Osteoblast (primary cell): ENCODE measurements at places on chromosomes 5 and 9. TPM values are rescaled to one million over a fixed set of nuclear protein-coding genes. Genes with fewer than 3 reads are reported as not detected.
A peak's percentile ranks its signal among the peaks of the same experiment; 100 is the strongest.

DNA sequence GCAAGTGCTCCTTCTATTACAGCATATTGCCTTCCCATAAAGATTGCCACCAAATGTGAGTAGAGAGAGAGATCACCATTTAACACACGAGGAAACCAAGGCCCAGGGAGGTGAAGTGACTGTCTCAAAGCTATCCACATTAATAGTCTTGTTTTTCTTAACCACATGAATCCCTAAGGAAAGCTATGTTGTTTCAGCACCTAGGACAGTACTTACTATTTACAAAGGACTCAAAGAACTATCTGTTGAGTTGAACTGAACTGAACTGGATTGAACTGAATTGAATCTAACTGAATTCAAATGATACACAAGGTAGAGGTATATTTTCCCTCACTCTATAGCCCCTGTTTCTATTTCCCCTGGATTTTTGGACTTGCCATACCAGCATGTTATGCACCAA, 430.4 kb downstream of the CAAP1 start:
- no peak for DNase-seq

DNA sequence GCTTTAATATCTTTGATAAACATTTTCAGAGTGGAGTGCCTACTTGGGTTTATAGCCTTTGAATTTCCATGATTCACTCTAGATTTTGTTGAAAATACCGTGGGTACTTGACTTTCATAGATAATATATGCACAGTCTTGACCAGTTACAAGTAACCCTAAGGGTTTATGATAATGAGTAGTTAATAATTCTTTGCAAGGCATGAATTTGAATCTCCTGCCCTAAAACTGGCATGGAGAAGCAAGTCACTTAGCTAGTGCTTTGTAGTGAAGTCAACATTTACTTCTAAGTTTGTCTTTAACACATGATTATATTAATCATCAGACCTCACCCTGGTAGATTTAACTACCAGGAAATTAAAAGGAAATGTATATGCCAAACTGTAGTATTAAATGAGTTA, 115.8 kb downstream of the CWC27 start:
- no peak for DNase-seq

DNA sequence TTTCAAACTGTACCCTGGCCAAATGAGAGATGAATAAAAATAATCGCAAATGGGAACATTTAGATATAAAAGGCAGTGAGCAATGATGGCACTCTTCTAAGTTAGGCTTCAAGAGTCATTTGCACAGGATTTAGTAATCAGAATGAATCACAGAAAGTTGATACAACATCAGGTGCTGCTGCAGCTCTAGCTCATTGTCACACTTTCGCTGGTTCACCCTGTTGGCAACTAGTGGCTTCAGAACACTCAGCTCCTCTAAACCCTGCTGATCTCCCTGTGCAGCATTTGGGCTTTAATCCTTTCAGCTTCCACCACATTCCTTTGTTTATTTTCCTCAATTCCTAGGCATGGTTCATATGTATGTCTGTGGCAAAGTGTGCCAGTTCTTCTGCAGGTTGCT, 2071.2 kb upstream of the CDH6 start:
- DNase-seq: no peak

- peak; percentile 88 for DNase-seq
Observed at GRCh38 chr9:70049672-70050271, 6.1 kb downstream of the MAMDC2 start.

DNA sequence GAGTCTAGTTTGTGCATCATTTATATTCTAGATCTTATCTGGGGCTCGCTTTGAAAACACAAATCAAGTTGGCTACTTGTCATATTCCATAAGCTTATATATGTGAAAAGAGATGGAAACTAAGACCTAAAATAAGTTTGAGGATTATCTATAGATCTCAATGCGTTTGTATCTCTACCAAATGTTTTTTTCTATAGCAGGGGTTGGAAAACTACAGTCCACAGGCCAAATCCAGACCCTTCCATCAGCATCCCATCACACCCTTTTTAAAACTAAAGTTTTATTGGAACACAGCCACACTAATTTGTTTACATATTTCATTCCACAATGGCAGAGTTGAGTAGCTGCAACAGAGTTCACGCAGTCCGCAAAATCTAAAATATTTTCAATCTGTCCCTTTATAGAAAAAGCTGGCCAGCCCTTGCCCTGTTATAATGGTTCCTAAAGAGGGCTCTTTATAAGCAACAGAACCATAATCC, 230.0 kb downstream of the ADAMTSL1 start:
- DNase-seq: no peak

DNA sequence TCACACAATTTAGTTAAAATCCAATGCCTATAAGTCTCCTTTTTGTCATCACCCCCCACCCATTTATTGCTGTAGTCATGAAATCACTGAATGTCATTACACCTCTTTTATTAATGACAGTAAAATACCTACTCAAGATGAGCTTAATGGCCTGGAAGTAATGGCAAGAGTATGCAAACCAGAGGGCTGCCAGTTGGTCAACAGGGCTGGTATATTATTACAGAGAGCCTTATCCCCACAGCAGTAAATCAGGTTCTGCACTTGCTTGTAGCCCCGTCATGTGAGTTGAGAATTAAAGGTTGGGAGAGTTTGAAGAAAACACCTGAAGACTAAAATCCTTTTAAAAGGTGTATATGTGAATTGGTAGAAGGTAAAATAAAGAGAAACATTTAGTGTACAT, 372.4 kb downstream of the MAT2B start:
- DNase-seq: no peak

- no peak for DNase-seq
Observed at GRCh38 chr5:9613360-9613759, 16.8 kb downstream of the TAS2R1 start.

DNA sequence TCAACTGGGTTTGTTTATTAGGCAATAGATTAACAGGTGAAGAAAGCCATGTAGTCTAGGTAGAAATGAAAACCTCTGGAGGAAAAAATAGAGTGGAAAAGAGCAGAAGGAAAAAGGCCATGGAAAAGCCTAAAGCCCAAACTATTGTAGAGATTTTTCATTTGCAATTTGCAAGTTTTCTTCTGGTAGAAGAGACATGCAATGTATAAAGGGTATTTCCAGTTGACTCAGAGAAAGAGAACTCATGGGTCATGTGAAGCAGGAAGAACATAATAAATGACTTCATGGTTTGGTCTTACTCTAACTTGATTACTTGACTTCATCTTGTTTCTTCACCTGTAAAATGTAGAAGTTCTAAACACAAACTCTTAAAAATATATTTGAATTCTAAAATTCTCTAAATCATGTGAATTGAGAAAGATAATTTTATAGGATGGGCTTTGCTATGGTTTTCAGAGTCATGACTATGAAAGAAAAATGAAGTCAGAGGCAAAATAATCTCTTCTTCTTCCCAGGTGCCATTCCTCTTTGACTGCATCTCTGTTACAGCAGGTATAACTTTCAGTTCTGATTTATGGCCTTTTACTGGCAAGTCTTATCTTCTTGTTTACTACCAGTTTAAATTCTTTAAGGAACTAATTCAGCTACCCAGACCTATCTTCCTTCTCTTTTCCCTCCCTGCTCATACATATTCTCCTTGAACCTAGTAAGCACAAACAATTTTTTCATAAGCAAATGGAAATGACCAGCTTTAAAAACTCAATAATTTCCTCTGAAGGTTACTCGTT, 47.7 kb upstream of the TMC1 start:
- DNase-seq: peak; percentile 88

DNA sequence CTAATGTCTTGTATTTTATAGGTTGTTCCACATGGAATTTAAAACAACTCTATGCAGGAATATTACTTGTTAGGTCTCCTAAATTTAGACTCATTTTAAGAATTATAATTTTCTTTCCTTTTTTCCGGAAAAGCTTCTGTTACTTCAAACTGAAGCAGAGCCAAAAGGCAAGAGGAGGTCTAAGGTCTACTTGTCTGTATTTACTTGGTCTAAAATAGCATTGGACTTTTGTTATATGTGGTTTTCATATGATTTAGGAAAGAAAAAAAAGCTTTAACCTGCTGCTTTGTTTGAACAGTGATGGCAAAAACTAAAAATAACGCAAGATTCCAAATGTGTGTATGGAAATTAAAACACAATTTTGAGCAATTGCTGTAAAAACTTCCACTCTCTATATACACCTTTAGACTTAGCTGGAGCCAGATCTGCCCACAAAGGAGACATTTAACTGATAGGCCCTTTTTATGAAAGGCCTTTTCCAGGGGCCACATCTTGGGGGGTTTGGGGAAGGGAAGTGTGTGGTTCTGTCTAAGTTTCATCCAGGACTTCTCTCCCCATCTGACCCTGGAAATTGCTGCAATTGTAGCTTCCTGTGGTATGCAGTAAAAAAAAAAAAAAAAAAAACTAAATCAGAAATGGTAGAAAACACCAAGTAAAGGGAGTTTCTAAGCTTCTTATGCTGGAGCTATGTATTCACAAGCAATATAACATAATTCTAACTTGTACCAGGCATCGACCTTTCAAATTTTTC, 307.7 kb upstream of the MEF2C start:
- no peak for DNase-seq

GRCh38 chr5:66143473-66144073, 527 bp upstream of the SREK1 start:
- no peak for DNase-seq

DNA sequence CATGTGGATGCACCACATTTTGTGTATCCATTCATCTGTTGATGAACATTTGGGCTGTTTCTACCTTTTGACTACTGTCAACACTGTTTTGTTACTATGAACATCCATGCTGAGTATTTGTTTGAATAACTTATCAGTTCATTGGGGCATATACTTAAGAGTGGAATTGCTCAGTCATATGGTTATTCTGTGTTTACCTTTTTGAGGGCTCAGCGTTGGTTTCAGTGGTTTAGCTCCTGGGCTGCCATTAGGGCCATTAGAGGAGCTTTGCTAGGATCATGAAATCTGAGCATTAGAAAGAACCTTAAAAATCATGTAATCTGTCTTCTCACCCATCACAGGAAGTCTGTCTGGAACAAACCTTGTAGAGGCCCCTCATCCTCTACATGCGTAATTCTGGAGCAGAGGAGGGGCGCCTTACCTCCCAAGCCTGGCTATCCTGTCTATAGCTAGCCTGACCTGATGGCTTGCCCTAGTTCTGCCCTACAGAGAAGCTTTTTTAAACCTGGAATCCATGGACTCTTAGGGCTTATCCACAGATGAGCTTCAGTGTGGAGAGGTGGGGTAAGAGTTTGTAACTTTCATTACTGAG, 92.9 kb downstream of the PDZD2 start:
- DNase-seq: no peak

DNA sequence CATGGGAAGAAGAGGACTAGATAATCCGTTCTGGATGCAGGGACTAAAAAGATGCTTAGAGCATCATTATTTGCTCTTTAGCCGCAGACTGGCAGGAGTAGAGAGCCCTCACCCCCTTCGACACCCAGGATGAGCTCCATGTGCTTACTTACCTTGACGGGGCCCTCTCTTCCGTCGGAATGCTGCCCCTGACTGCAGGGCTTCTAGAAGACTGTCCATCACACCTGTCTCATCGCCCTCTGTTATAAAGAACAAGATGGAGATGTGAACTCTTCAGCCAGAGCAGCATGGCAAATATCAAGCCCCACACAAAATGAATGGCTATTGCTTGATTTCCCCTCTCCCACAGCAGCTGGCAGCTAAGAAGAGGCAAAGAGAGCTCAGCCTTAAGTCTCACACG, 35.1 kb downstream of the PCDHGC5 start:
- no peak for DNase-seq

DNA sequence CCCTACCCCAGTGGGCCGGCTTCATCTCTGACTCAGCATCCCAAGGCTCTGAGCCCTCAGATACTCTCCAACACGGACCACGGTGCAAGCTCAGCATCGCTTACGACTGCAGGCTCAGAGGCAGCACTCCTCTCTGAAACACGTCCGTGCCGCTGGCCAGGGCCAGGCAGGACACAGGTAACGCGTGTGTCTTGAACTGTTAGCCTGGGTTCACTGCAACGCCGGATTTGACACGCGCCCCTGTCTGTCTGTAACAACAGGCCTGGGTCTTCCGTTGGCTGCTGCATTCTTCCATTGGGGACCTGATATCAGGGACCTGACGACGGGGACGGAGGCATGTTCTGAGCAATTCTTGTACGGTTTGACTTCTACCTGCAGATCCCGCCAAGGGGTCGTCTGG, 6.4 kb downstream of the SLC6A3 start:
- peak; percentile 46 for DNase-seq

- DNase-seq: no peak
Observed at GRCh38 chr9:134957945-134958227, 40.2 kb upstream of the FCN1 start.

DNA sequence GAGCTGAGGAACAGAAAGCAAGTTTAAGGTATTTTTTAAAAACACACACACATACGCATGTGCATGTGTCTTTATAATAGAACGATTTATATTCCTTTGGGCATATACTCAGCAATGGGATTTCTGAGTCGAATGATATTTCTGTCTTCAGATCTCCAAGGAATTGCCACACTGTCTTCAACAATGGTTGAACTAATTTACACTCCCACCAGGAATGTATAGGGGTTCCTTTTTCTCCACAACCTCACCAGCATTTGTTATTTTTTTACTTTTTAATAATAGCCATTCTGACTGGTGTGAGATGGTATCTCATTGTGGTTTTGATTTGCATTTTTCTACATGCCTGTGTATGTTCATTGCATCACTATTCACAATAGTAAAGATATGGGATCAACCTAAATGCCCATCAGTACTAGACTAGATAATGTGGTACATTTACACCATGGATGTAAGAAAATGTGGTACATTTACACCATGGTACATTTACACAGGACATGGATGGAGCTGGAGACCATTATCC, 60.3 kb upstream of the MAP3K1 start:
- DNase-seq: no peak

GRCh38 chr9:130368631-130369103, 76.1 kb upstream of the ASS1 start:
- no peak for DNase-seq

GRCh38 chr5:172896465-172896864, 62.4 kb downstream of the ERGIC1 start:
- DNase-seq: no peak

DNA sequence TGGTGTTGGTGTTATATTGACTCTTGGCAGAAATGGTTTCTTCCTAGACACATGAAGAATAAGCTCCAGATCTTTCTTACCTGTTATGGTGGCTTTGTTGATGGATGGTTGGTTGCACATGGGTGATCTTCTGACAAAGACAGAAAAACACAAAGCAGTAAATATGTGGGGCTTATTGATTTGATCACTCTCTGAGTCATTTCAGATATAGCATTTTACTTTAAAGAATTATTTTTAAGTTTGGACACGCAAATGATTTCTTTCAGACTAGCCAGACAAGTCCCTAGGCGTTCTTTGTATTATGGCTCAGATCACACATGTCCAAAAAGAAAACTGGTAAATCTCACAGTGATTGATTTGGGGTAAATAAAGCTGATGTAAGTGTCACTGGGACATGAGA, 597.6 kb downstream of the RAB3C start:
- DNase-seq: no peak

- DNase-seq: no peak
Observed at GRCh38 chr5:102069974-102070373, 226.1 kb downstream of the SLCO4C1 start.

GRCh38 chr5:180333661-180334060, 19.5 kb downstream of the GFPT2 start:
- DNase-seq: peak; percentile 97

The FIBCD1 gene
- 5.1 and 5.3 TPM in 2 replicates for total RNA-seq

The SLC36A3 gene
- total RNA-seq: not detected in 2 replicates

The GPR150 gene
- 0.29 and 0.36 TPM in 2 replicates for total RNA-seq

The HTR1A gene
- not detected in 2 replicates for total RNA-seq

The ABO gene
- not detected in 2 replicates for total RNA-seq

The CEL gene
- total RNA-seq: under 0.01 TPM in 1 of 2 replicates, not detected in the other

The SPATA31D4 gene
- not detected in 2 replicates for total RNA-seq

The ADCY2 gene
- total RNA-seq: under 0.01 and 0.59 TPM in 2 replicates

The STKLD1 gene
- 0.72 and 1.2 TPM in 2 replicates for total RNA-seq

The FGFR4 gene
- 0.29 and 1.1 TPM in 2 replicates for total RNA-seq

The HARS1 gene
- 41.3 and 41.6 TPM in 2 replicates for total RNA-seq

The C1QTNF3 gene
- 2.2 and 2.4 TPM in 2 replicates for total RNA-seq

The PDE8B gene
- under 0.01 TPM in 2 replicates for total RNA-seq
